ENCODE measurements at places on chromosomes 12 and 14.

DNA sequence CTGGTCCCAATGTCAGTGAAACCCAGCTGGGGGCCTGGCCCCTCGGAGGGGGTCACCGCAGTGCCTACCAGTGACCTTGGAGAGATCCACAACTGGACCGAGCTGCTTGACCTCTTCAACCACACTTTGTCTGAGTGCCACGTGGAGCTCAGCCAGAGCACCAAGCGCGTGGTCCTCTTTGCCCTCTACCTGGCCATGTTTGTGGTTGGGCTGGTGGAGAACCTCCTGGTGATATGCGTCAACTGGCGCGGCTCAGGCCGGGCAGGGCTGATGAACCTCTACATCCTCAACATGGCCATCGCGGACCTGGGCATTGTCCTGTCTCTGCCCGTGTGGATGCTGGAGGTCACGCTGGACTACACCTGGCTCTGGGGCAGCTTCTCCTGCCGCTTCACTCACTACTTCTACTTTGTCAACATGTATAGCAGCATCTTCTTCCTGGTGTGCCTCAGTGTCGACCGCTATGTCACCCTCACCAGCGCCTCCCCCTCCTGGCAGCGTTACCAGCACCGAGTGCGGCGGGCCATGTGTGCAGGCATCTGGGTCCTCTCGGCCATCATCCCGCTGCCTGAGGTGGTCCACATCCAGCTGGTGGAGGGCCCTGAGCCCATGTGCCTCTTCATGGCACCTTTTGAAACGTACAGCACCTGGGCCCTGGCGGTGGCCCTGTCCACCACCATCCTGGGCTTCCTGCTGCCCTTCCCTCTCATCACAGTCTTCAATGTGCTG is 11.0 kb downstream of the ZBTB39 start:
- no peak for DNase-seq

GRCh38 chr14:71358209-71358931 is 451.1 kb downstream of the PCNX1 start:
- peak; percentile 15 for DNase-seq

- no peak for DNase-seq
These were observed 112.7 kb downstream of the SCARB1 start for GRCh38 chr12:124750787-124751471.

- no peak for DNase-seq
These were observed 43.7 kb downstream of the HSPB8 start for GRCh38 chr12:119222222-119222951.

DNA sequence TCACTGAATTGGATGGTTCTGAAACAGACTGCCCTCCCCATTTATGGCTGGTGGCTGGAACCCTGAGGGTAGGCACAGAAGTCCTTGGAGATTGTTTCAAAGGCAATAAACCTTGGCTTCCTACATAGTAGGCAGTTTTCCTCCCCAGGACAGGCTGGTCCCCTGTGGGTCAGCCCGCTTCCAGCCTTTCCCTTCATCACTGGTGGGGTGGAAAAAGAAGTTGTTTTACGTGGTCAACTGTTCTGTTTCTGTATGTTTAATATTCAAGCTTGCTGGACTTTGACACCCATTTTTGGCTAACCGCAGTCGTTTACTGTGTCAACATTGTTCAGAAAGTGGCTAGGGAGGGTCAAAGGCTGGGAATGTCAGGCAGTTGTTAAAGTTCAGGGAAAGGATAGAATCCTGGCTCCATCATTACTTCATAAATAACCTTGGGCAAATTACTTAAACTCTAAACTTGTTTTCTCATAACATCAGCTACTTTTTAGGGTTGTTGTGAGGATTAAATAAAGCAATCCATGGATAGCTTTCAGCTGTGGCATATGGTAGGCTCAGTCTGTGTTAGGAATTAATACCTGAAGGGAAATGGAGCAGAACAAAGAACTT is 2.4 kb downstream of the KLHDC2 start:
- no peak for DNase-seq

- DNase-seq = no peak
These were observed 37.2 kb upstream of the YY1 start for GRCh38 chr14:100201701-100202100.

DNA sequence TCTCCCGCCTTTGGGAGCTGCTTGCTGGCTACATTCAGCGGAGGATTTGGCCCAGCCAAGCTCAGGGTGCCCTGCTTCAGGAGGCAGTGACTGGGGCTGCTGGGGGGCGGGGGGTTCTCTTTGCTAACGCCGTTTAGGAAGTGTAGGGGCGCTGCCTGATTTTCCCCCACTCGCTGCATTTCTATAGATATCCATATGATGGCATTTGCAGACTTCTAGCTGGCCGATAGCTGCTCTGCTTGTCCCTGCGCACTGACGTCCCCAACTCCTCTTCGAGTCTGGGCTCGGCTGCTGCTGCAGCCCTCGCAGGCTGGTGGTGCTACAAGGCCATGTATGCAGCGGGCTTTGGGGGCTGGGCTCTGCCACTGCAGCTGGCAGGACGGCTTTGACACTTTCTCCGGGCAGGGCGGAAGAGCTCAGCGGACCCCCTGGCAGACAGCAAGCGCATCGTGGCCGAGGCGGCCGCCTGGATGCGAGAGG is 3.1 kb downstream of the LRFN5 start:
- DNase-seq = no peak

- no peak for DNase-seq
These were observed 53.6 kb downstream of the FBXW8 start for GRCh38 chr12:116964054-116965050.
